Stimulated activated CD4-positive, alpha-beta T cell treated with anti-CD3 and anti-CD28 coated beads, Interleukin-1b, Interleukin-23, amount 100 ng/mL, for 1 hour (primary cell): ENCODE measurements at places on chromosomes 4 and X.

DNA sequence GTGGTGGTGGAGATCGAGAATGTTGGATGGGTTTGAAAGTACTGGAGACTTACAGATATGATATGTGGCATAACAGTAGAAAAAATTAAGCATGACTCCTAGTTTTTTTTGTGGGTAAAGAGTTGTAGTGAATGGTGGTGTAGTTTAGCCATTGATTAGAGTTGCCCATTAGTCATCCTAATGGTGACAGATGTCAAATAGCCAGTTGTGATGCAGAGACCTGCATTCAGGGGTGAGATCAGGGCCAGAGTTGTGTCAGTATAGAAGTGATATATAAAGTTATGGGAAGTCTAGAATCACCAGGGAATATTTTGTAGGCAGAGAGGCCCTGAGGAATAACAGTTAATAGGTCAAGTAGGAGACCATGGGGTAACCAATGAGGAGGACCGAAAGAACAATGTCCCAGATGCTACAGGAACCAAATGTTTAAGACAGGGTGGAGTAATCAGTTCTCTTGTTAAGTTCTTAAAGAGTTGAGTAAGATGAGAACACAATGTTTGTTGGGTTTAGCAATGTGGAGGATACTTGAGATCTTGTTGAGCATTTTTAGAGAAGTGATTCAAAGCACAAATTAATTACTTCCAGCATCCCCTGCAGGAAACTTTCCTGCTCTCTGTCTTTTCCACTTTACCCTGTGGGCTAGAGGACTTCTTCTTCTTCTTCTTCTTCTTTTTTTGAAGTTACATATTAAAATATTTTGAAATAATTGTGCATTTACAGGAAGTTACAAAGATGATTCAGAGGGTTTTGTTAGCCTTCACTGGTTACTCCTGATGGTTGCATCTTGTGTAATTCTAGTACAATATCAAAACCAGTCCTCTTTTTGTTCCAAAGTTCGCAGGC is 13.3 kb downstream of the SGMS2 start:
- no peak for DNase-seq

DNA sequence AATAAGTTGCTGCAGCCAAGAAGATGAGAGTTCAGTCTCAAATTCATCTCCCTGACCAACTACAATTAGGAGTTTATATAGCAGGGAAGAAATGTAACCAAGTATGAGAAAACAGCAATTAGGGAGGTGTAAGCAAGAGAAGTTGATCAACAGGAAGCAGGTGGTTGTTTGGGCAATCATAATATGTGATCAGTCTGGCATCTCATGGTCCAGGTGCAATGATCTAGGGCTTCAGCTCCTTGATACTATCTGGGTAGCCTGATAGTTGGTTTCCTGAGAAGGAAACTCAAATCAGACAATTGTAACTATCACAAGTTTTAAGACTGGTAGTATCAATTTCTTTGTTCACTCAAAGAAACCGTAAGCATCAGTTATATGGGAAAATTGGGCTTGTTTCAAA is 1574.3 kb upstream of the PABPC4L start:
- no peak for DNase-seq

DNA sequence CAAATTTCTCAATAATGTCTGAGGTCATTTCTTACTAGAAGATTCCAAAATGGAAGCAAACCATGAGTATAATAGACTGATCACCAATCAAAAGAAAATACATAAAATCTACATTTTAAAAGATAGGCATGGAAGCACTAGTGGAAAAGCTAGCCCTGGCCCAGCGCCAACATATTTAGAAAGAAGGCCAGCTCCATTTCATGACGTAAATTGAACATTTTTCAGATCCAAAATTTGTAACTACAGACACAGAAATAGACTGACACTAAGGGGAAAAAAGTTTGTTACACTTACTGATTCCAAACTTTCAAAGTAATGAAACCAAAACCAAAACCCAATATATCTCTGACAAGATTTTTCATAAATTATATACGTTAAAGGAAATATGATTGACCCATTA is 117.7 kb downstream of the ADAMTS3 start:
- DNase-seq, result no peak

DNA sequence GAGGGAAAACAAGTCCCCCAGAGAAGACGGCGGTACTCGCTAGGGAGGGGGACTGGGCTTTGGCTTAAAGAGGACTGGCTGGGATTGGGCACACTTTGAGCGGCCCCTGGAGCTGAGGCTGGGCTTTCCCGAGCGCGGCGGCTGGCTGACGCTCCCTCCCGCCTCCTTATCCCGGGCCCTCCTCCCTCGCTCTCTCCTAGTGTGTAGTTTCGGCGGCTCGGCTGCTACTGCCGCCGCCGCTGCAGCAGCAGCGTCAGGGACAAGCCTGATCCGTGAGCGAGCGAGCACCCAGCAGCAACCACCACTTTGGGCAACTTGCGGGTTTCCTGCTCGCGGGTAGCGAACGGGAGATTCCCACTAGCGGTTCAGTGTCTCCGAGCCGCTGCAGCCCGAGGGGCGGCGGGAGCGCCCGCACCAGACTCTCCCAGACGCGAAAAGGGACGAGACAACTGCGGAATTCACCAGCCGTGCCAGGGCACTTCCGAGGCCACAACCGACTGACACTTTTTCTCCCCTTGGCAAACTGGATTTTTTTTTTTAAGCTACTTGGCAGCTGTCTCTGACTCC is 632 bp upstream of the PCDH7 start:
- DNase-seq, result no peak

DNA sequence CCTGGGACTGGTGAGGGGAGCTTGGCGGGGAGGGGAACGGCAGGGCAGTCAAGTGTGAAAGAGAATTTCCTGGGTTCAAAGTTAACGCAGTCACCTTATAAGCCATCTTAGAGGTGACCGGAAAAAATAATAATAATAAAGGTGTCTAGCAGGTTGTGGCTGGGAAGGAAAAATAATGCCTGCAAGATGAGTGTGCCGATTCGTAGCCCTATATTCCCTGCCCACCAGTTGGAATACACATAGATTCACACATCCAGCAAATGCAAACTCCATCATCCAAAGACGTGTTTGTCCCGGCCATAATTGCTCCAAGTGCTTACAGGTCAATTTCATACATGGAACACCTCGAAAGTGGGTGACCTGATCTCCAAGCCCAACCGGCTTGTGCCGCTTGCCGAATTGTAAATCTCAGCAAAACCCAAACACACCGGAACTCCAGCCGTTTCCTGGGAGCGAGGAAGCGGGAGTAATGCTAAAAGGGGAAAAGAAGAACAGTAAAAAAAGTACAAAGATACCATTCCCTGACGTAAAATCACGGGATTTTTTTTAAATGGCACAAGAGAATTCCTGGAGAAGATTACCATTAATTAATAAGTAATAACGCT is 1.3 kb upstream of the FAT1 start:
- DNase-seq, result no peak
